ENCODE measurements at places on chromosomes 4 and X.

GRCh38 chr4:20984576-20984836, 284.2 kb downstream of the PACRGL start:
- DNase-seq, result no peak

GRCh38 chr4:167897116-167897515, 195.2 kb upstream of the ANXA10 start:
- no peak for DNase-seq

DNA sequence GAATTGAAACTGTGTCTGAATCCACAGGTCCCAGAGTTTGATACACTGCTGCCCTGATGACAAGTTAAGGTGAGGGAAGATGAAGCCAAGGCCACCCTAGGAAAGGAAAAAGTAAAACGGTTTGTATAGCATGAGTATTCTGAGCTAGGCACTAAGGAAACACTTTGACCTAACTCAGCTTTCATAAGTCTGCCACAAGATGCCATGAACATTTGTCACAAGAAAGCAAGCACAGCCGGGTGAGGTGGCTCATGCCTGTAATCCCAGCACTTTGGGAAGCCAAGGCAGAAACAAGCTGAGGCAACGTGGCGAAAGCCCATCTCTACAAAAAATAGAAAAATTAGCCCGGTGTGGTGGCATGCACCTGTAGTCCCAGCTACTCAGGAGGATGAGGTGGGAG, 34.2 kb downstream of the ELOVL6 start:
- no peak for DNase-seq

DNA sequence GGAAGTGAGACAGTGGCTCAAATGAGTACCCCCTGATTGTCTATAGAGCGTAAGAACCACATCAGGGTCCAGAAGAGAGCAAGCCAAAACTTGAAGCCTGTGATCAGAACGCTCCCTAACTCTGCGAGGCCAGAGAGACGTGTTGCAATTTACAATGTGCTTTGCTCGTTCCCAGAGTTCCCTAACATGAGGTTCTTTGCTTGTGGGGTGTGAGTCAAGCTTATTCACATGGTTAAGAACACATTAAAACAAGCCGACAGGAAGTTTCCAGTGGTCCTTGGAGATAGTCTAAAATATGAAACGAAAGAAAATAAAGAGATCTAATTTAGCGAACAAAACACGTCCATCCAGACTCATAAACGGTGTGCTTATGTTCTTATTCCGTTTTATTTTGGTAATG, 702.3 kb downstream of the TRIML1 start:
- DNase-seq, result no peak

All from activated CD8-positive, alpha-beta memory T cell treated with anti-CD3 and anti-CD28 coated beads for 1 hour (primary cell).